ENCODE measurements at places on chromosomes 6 and 20. TPM values are rescaled to one million over a fixed set of nuclear protein-coding genes. Genes with fewer than 3 reads are reported as not detected.

GRCh38 chr6:75431379-75431778, 62.2 kb downstream of the FILIP1 start:
- no peak for DNase-seq

- no peak for DNase-seq
Measured at GRCh38 chr6:15994814-15995459, 133.9 kb upstream of the MYLIP start.

PGC gene
- not detected for total RNA-seq

GRCh38 chr20:58651559-58651945, 469 bp downstream of the STX16 start:
- no peak for DNase-seq

DNA sequence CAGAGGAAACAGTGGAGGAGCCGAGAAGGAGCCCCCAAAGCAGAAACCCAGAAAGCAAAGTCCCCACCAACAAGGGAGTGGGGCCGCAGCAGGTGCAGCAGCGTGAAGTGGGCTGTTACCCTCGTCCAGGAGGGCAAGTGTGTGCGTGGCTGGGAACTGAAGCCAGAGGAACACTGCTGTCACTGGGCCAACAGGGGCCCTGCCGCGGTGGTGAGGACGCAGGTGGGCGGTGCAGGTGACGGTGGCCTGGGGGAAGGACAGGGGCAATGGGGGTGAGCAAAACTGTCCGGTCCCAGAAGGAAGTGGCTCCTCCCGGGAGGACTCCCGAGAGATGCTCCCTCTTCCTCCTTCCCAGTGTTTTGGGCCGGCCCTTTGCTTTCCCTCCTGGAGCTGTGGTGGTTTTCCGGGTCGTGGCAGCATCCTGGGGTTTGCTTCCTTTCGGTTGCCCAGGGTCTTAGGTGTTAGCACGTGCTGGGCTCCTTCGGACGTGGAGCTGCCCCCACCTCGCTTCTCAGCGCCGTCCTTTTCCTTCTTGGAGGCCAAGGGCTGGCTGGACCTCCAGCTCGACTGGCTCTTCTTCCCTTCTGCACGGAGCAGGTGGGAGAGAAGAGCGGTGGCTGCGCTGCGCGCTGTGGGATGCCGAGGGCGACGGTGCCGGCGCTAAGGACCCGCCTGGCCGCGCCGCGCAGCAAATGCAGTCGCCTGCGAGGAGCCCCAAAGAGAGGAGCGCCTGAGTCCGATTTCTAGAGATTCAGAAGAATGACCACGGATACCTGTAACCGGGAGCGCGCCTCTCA, 62.7 kb upstream of the SLC2A12 start:
- DNase-seq: no peak

DNA sequence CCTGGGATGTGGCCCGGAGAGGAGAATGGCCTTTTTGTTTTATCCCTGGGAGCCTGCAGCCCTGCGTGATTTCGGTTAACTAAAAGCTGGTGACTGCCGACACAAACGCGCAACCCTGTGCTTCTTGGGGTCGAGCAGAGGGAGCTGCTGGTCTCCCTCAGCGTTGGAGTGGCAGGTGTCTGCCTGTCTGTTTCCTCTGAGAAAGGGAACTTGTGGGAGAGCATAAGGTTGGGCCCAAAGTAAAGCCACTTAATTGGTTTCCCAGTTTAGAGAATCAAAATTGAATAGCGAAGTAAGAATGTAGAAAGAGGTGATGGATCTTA, 500 bp downstream of the LTV1 start:
- no peak for DNase-seq

RNF39 gene
- total RNA-seq: not detected

CD24 gene
- total RNA-seq: 305 TPM

- no peak for DNase-seq
Measured at GRCh38 chr20:1448081-1448620, 18.5 kb downstream of the NSFL1C start.

DNA sequence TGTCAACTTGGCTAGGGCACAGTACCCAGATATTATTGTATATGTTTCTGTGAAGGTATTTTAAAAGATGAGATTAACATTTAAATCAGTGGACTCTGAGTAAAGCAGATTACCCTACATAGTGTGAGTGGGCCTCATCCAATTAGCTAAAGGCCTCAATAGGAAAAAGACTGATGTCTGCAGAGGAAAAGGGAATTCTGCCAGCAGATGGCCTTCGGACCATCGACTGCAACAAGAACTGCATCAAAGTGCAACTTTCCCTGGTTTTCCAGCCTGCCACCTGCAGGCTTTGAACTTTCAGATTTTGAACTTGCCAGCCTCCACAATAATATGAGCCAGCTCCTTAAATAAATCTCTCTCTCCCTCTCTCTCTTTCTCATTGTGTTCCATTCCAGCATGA, 80.5 kb downstream of the IMPG1 start:
- no peak for DNase-seq

MAFB gene
- 0.09 TPM for total RNA-seq

- no peak for DNase-seq
Measured at GRCh38 chr6:32105433-32105832, 3.7 kb downstream of the TNXB start.

DNA sequence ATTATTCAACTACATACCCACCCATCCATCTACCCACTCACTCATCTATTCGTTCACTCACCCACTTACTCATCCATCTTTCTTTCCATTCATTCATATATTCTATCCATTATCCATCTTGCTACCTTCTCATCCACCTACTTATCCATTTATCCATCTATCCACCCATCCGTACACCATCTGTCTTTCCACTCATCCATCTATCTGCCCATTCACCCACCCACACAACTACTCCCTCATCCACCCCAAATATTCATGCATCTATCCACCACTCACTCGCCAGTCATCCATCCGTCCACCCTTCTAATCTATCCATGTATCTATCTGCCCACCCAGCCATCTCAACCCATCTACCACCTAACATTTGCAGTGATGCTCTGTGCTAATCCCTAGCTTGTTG, 13.6 kb upstream of the KCNB1 start:
- no peak for DNase-seq

DNA sequence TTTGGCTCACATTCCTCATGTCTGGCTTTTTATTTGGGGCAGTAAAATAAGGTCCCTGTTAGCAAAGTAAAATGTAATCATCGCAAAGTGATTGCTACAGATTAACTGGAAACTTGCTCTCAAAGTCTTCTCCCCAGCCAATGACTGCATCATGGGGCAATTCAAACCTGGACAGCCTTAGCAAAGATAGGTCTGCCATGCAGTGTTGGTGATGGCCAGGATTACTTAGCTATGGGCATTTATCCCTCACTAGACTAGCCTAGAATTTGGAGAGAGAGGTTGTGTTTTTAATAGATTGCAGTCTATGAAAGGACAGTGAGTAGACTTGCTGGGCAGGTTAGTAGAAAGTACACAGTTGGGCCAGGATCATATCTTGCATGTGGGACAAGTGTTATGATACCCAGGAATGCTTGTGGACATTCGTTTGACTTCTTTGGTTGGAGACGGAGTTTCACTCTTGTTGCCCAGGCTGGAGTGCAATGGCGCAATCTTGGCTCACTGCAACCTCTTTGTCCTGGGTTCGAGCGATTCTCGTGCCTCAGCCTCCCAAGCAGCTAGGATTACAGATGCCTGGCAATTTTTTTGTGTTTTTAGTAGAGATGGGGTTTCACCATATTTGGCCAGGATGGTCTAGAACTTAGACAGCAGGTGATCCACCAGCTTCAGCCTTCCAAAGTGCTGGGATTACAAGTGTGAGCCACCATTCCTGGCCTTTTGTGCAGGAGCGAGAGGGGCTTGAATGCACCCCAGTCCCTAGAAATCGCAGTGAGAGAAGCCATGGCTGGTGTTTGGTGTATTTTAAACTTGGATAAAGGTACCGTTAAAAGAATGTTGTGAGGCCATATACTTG, 3.4 kb downstream of the RPS12 start:
- no peak for DNase-seq

MAS1 gene
- total RNA-seq: not detected

DNA sequence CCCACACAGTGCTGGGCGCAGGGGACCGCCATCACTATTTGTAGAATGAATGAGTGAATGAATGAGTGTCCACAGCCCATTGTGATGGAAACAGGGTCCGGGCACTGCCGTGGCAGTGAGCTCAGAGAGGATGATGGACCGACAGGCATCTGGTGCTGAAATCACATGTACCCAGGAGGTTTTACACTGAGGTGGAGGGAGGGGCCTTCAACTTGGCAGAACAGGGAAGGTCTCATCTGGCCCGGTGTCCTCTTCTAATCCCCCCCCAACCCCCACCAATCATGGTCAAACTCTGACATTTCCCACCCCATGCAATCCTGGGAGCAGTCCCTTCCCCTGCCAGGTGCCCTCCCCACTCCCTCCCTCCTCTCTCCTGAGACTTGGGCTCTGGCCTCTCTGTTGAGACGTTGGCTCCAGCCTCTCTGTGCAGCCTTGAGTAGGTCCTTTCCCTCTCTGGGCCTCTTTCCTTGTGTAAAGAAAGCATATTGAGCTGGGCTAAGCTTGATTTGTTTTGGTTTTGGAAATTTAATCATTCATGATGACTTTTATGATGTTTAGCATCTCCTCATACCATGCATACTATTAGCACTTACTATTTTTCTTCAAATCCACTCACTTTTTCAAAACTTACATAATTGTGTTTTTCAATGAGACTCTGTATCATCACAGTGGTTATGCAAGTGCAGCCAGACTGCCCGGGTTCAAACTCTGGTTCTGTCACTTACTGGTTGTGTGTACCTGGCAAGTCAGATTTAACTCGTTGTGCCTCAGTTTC, 10.8 kb downstream of the KIAA1755 start:
- DNase-seq: no peak

GRCh38 chr6:85006362-85006761, 242.0 kb upstream of the TBX18 start:
- DNase-seq: no peak

All from NCI-H460 (cell line).